ENCODE measurements at places on chromosomes 5 and 9.

DNA sequence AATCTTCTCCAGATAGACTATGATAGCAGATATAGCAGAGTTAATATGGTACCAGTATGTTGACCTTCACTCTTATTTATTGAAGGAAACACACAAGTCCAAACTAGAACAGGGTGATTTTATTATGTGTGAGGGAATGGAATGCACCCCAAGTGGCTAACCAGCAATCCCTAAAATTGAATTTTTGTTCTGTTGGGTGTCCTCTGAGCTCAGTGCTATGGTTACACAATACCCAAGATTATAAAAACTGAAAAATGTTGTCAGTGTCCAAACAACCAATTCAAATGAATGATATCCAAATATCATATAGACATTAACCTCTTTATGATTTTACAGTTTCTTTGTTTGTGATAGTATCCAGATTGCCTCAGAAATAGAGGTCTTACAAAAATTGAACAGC is 60.9 kb downstream of the NNT start:
- no peak for DNase-seq

GRCh38 chr9:36691671-36692070 is 119.0 kb downstream of the MELK start:
- DNase-seq, result no peak

DNA sequence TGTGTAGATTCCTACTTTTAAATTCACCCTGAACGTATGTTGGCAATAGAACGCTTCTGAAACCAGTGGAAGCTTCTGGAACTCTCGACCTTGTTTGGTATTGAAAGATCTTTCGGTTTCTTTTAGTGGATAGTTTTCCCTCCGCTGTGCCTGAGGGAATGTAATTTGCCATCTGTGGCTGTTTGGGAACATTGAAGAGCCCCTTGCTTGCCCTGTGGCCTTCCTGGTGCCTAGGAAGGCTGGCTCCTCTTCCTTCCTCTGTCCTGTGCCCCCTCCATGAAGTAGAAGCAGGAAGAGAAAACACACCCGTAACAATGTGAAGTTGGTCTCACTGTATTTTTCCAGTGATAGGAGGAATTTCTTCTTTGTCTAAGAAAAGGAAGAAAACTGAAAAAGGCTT is 274.3 kb downstream of the AOPEP start:
- DNase-seq, result no peak

- no peak for DNase-seq
Measured at GRCh38 chr5:175394601-175395000, 49.4 kb downstream of the DRD1 start.

GRCh38 chr9:78918976-78919375 is 622.1 kb downstream of the PSAT1 start:
- DNase-seq, result no peak

DNA sequence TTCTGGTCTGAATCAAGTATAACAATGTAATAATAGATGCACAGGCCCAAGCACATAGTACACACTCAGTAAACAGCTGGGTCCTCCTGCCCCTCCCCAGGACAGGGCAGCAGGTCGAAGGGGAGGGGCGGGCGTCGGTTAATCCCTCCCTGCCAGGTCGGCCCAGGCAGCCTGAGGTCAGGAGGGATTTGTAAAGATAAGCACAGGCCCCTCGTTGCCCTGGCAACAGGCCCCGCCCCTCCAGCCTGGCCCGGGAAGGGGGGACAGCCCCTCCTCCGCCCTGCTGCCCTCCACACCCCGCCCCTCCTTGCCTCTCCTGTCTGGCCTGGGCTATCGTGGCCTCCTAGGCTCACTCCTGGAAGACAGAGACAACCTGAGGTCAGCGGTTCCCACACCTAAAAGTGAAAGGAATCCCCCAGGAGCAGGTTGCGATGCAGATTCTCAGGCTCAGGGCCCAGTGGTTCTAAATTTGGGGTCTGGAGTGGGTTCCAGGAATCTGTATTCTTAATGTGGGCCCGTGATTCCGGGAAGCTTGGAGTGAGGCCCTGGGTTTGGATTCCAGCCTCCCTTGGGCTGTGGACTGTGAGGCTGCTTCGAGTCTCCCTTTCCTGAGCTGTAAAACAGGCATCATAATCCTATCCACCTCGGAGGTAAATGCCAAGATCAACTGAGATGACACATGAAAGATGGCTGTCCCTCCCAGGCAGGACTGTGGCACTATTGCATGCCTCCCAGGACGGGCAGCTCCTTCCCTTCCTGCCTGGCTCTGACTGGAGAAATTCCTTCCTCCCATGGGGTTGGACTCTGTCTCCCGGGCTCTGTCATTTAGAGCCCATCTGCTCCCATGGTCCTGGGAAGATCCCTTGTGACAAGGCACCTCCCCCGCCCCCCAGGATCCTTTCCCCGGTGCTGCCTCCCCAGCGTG is 4.4 kb downstream of the CRB2 start:
- DNase-seq, result no peak

GRCh38 chr5:86964889-86965288 is 302.8 kb upstream of the RASA1 start:
- DNase-seq, result no peak

DNA sequence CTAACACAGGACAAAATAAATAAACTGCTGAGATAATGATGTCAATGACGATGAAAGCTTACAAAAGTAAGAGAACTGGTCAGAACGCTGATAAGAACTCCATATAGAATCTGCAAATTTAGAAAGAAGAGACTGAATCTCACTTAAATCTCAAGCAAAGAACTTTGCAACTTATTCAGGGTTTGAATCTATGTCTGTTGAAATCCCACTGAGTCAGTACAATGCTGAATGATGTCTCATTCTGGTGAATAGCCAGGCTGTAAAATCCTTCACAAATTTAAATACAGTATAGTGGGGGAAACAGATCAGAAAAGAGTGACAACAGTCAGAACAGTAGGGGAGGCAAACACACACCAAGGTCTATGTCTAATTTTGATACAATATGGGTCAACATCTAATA is 38.9 kb upstream of the NR3C1 start:
- DNase-seq, result no peak

DNA sequence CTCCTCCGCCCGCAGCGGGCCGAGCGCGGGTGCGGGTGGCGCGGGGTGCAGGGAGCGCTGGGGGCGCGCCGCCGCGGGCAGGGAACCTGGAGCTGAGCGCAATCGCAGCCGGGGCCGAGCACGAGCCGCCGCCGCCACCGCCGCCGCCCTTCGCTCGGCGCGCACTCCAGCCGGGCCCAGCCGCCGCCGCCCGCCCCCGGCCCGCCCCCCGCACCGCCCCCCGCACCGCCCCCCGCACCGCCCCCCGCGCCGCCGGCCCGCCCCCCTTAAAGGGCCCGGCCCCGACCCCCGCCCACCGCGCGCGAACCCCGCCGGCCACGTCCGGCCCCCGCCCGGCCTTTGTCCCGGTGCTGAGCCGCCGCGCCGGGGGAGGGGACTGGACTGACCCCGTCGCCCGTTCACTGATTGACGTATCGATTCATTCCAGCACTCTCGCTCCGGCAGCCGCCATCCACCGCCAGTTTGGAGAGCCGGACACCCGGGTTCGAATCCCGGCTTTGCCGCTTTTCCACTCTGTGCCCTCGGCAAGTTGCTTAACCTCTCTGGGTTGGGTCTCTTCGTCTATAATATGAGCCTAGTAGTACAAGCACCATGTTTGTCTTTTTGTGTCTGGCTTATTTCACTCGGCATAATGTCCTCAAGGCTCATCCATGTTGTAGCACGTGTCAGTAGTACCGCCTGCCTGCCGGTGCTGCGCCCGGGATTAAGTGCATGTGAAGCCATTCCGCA is at the start of gene SH3PXD2B:
Gene SH3PXD2B, minus strand, starts transcription at position 168 of the 729 bp plus-strand sequence. CDS start 173 bp downstream, outside the sequence.
- no peak for DNase-seq

GRCh38 chr5:179311091-179311470 is 34.2 kb downstream of the ADAMTS2 start:
- no peak for DNase-seq

DNA sequence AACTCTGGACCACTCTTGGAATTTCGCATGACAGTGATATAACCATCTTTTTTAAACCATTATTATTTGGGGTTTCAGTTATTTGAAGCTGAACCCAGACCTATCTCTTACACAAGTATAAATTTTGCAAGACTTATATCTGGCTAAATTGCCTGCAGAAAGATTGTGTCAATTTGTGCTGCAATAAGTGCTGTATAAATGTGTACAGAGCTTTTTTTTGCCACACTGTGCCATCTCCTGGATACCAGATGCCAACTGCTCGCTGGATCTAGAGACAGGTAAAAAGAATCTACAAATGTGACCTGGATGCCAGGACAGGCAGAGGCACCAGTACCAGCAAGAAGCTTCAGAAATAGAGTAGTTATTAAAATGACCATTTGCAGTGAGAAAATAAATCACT is 25.9 kb upstream of the TTC39B start:
- DNase-seq, result no peak

DNA sequence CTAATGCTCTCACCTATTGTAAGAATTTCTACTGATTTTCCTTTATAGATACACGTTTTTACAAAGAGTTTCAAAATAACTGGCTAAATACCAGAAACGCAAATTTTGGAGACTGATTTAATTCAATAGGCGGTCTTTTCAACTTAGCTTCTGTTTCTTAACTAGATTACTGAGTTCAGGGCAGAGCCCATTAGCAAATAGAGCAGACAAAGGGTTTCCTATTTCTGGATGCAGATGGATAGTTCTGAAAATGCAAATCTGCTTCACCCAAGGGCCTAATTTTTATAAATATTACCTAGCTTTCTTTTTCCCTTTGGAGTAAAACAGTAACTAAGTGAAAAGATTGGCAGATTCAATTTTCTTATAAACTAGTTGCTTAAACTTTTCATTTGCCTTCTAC is 13.6 kb upstream of the KIAA1958 start:
- DNase-seq, result no peak

DNA sequence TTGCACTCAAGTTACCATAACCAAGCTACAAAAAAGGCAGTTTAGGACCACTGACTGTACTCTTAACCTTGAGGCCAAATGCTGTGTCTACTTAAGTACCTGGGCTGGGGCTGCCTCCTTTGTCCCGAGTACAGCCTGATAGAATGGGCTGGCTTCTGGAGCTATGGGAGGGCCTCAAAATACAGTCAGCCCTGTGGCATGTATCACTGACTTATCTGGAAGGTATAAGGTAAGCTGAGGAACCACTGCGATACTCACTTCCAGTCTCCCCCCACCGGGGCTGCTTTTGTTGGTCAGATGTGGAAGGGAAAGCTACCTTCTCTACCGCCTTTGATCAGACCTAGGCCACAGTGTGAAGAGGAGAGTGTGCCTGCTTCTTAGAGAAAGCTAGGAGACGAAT is 404.8 kb downstream of the ARHGEF28 start:
- no peak for DNase-seq

GRCh38 chr5:142690667-142691066 is 4.8 kb upstream of the FGF1 start:
- DNase-seq, result no peak

GRCh38 chr9:7729371-7730163 is 70.0 kb downstream of the DMAC1 start:
- no peak for DNase-seq

GRCh38 chr5:126801992-126802294 is 25.0 kb downstream of the LMNB1 start:
- peak; percentile 54 for DNase-seq

GRCh38 chr5:134029156-134029555 is 24.4 kb upstream of the VDAC1 start:
- DNase-seq, result no peak

DNA sequence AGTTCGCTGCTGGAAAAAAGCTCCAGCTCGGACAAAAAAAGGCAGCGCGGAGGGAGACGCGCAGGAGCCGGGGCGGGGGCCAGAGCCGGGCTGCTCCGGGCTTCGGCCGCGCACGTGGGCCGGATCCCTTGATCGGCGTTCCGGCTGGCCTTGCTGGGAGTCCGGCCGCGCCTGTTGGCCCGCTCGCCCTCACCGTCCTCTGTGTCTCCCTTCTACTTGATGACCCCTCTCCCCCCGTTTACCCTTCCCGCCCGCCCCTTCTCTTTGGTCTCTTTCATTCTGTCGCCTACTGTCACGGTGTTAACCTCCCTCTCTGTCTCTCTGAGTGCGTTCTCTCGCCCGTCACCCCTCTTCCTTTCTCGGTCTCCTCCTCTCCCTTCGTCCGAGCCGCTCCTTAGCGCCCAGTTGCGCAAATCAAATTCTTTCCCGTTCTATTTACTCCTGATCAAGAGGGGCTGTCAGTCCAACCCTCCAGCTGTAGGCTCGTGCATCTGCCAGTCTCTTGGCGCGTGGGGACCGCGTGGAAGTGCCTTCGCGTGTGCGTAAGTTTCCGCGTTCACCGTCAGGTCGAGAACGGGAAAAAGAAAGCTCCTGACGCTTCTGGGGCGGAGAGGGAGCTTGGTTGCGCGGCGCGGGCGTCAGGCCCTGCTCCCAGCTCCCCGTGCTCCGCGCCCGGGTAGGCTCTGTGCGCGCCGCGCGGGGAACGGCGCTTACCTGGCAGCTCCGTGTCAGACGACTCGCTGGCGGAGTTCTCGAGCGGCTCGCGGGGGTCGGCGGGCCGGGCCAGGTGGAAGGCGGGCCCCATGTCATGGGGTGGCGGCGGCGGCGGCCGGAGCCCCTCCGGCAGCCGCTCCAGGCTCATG is 798 bp downstream of the PITX1 start:
- DNase-seq, result no peak

DNA sequence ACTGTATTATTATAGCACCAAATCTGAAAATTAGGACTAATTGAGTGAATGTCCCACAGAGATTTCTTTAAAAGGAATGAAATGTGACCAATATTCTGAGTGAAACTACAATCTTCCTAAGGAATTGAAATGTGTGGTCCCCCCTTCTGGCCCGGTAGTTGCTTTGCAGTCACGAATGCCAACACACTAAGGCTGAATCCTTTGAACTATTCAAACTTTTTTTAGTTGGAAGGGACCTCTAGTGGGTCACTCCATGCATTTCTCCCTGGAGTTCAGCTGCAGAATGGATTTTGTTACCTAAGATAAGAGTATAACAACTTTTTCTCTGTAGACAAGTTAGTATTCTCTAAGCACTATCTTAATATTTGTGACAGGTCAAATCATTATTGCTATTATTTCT is 2.8 kb downstream of the CDH6 start:
- DNase-seq, result no peak

GRCh38 chr9:124654431-124654830 is 116.7 kb downstream of the NR6A1 start:
- no peak for DNase-seq

DNA sequence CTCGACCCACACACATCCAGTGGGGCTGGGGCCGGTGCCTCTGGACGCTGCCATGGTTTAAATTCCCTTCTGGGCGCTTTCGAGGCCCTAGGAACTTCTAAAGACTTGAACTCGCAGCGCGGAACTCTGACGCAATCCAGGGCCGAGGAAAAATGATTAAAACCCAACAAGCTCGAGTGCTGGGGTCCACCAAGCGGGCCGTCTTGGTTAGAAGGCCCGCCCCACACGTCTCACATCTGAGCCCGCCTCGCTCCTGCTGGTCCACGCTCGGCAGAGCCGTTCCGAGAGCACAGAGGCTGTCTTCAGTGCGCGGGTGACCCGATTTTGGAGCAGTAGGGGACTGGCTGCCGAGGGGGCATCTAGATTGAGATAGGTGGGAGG is 1.5 kb downstream of the CRHBP start:
- no peak for DNase-seq

Measured in amniotic stem cell (primary cell).